GM13976 (cell line): ENCODE measurements at places on chromosomes 2 and 18.

DNA sequence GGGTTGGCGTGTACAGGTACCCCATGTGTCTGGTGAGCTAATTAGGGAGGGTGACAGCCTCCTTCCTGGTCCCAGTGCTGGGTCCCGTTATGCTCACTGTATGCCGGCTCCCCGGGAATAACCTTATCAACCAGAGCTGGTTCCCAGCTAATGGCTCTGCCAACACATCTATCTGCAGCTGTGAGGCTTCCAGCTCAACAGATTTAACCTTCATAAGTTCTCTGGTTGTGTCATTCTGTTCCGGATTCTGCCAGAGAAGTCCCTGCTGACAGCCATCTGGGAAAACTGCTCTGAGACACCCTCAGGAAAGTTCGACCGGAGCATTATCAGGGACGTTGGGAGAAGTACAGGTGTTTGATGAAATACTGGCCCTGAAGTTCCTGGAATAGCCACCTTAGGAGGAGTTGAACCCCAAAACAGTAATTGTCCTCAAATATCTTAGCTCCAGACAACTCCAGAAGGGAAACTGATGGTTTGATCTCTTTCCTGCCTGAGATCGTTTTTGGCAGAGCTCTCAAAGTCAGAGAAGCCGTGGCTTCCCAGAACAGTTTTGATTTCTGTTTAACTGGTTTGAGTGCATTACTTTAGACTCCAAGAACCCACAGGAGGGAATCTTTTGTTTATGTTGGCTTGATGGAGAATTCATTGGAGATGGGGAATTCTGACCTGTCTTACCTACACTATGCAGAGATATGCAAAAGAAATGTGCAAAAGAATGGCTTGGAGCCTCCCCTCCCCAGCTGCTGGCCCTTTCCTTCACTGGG, 39.4 kb upstream of the TXNDC2 start:
- no peak for DNase-seq

- DNase-seq = no peak
Observed at GRCh38 chr18:66838340-66838987, 234.6 kb upstream of the CDH19 start.

GRCh38 chr2:80193566-80193965, 111.0 kb downstream of the LRRTM1 start:
- no peak for DNase-seq

DNA sequence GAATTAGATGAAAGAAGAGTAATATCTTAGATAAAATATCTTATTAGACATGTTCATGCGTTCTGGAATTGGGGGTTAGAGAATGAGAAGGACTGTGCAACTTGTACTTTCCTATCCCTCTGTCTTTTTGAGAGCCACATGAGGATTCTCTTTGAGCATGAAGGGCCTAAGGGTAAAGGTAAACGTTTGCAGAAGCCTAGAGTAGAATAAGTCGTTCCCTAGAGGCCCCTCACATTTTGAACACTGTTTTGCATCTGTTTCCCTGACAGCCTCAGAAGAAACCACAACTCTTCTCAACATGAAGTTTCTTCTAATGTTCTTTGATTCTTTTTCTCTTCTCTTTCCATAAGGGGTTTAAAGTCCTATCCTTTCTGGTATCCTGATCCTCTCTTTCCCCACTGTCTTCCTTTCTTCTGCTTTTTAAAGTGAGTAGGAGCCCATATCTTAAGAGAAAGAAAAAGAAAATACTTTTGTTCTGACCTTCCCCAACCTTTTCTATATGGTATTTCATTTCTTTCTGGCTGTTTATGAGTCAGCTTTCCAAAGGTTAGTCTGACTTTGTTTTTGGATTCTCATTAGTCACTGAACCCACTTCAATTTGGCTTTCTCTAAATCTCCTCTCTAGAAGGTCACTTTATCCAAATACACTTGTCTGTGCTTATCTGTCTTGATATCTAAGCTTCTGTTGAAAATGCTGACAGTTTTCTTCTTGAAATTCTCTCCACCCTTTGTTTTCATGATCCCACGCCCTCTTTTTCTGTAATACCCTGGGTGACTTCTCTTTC, 34.8 kb downstream of the PPP1R1C start:
- no peak for DNase-seq

- DNase-seq = no peak
Observed at GRCh38 chr2:69134306-69134945, 121.4 kb downstream of the ANTXR1 start.

DNA sequence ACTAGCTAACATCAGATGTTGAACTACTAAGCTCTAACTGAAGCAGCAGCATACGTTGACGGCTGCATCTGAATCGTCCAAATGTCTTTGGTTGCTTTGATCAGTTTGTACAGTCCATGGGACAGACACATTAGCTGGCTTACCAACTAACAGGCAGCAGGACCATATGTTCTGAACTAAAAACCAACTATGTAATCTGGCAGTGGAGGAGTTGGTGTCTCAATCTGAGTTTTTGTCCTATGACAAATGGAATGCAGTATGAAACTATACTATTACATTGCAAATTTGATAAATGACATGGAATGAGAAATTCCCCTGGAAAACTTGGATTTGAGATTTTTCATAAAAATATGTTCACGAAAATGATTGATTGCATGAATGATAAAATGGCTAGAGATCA, 79.5 kb downstream of the EPHA4 start:
- DNase-seq = no peak

DNA sequence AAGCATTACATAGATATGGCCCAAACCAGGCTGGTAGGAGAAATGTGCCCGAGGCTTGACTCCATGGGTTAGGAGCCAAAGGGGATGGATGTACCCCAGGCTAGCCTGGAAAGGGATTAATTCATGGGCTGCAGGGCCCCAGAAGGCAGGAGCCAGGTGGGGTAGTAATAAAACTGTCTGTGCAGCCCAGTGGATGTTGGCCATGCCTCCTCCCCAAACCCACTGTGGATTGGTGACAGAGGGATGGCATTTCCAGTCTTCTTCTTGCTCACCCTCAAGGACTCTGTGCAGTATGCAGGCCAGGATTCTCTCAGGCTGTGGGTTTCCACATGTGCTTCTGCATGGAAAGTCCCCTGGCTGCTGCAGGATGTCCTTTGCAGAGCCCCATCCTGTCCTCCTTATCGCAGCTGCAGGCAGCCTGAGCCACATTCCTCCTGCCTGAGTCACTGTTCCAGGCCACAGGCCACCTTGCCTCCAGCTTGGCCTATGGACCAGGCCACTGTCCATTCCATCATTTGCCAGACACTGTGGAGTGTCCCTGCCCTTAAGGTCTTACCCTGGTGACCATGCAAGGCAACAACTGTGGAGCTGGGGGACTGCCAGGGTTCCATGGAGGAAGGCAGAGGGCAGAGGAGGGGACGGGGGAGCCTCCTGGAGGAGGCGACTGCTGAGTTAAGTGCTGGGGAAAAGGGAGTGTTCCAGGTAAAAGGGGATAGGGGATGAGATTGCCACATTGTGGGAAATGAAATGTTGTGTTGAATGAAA, 38.9 kb downstream of the INO80C start:
- DNase-seq = peak; percentile 38

DNA sequence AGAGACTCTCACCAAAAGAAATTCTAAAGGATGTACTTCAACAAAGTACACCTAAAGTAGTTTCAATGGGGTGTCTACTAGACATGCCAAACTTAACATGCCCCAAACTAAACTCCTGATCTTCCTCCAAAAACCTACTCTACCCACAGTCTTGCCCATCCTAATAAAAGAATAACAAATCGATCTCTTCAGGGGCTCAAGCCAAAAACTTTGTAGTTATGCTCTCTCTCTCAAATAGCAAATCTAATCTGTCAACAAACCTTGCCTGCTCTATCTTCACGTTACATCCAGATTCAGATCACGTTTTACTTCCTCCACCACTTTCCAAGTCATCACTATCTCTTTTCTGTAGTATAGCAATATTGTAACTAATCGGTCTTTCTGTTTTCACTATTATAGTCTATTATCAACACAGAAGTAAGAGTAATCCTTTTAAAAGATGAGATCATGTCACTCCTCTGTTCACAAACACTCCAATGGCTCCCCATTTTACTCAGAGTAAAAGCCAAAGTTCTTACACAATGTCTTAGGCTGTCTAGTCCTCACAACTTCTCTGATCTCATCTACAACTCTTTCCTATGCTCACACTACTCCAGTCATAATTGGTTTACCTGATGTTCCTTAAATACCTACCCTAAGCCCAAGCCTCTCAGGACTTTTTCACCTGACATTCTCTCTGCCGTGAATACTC, 79.9 kb downstream of the THADA start:
- DNase-seq = no peak

GRCh38 chr2:174952607-174953006, 52.6 kb downstream of the CHN1 start:
- no peak for DNase-seq

DNA sequence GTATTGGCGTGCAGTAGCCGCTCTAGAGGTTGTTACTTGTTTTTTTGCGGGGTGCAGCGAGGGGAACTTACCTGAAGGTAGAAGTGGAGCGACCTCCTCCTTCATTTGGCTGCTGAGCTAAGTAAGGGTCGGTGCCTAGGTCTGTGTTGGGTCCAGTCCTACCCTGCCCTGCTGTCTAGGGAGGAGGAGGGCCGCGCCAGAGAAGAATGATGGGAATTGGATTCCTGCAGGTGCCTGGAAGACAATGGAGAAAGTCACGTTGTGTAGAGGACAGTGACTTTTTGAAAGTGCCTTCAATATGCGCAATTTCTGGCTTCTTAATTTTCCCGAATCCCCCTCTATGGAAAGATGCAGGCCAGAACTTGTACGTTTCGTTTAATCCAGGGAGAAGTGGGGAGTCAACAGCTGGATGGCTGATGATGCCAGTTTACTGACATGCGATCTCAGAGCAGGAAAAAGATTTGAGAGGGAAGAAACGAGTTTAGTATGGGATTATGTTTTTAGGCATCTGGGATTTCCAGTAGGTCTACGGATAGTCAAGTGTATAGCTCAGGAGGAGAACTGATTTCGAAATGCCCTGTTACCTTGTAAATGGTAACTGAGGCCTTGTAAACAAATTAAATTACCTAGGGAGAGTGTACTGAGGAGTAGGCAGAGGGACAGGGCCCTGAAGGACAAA, 653 bp downstream of the MRPS9 start:
- no peak for DNase-seq

- DNase-seq = no peak
Observed at GRCh38 chr2:131724019-131724418, 196.3 kb downstream of the CCDC74A start.

GRCh38 chr2:857937-858336, 92.7 kb upstream of the SNTG2 start:
- no peak for DNase-seq

- DNase-seq = no peak
Observed at GRCh38 chr2:174656035-174656434, 58.4 kb upstream of the WIPF1 start.

DNA sequence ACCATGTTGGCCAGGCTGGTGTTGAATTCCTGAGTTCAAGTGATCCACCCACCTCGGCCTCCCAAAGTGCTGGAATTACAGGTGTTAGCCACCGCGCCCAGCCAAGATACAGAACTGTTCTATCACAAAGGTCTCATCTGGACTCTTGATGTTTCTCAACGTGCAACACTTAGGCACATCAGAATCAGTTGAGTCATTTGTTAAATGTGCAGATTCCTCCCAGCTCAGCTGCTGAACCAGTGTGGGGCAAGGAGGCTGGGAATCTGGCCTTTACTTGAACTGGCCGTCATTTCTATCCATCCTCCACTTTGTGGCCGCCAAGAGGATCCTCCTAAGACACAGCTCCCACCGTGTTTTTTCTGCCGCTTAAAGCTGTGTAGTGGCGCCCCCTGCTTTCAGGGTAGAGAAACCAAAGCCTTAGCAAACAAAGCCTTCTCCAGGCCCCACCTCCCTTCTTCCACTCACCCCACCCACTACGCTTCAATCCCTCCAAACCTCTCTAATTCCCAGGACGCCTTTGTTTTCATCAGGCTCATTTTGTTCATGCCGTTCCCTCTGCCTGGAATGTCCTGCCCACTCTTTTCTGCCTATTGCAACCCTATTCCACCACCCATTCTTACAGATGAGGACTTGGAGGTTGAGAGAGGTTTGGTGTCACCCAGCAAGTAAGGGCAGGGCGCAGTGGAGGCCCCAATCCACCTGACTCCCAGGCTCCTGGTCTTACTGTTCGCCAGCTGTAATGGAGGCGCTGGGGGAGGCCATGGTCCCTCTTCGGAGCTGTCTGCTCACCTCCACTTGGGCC, 776 bp upstream of the SPEG start:
- DNase-seq = no peak

DNA sequence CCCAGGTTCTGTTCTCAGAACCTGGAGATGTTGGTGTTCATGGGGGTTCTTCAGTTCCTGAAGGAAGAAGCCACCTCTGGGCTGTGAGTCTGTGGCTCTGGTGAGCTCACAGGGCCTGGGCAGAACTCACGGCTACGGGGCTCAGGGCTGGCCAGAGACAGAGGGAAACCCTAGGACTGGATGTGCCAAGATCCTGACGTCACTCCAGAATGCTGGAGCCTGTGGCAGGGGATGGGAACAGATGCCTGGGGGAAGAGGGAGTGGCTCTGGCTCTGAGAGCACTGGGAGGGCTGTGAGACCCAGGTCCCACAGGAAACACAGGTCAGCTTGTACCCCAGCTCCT, at the start of gene OTOF:
TSS of gene OTOF (minus strand) at position 214 of the 343 bp plus-strand sequence.
- DNase-seq = no peak

DNA sequence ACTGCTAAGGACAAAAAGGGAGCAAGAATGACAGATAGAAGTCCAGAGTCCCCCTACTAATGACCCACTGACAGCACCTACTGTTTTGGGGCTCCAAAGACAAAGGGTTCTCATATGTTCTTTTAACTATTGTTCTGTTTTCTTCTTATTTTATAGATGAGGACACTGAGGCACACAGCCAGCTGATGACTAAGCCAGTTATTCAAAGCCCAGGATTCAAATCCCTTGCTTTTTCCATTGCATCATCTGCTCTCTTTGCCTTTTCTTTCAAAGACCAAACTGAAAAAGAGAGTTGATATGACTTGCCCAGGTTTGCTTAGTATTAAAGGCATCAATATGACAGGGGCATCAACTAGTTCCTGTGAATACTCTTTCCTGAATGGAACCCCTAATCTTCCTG, 299.8 kb downstream of the LRATD1 start:
- no peak for DNase-seq

GRCh38 chr2:157470321-157470720, 26.4 kb upstream of the CYTIP start:
- peak; percentile 37 for DNase-seq

- peak; percentile 33 for DNase-seq
Observed at GRCh38 chr2:97849881-97850528, 136.6 kb downstream of the ZAP70 start.

DNA sequence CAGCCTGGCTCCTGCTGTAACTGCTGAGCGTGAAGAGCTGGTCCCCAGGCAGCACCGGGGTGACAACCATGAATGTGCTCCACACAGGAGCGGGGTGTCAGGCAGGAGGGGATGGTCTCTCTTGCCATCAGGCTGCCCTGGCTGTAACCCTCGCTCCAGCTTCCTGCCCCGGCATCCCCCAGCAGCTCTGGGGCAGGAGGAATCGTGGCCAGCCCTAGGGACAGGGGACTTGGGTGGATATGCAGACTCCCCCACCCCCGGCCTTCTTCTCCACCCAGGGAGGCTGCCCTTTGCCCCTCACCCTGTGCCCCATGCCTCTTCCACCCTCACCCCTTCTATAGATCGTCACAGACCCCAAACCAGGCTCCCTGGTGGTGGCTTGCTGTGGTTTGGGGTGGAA, 69.4 kb upstream of the SMAD7 start:
- peak; percentile 31 for DNase-seq

GRCh38 chr2:106847366-106847765, 38.6 kb downstream of the ST6GAL2 start:
- DNase-seq = no peak

- DNase-seq = no peak
Observed at GRCh38 chr2:65701191-65701590, 268.8 kb upstream of the SPRED2 start.

GRCh38 chr2:11947956-11948355, 201.5 kb downstream of the LPIN1 start:
- DNase-seq = no peak

GRCh38 chr2:168155046-168155445, 92.3 kb downstream of the STK39 start:
- no peak for DNase-seq
